Chondrocyte (in vitro differentiated cells): ENCODE measurements at places on chromosomes 12 and 14. TPM values are rescaled to one million over a fixed set of nuclear protein-coding genes. Genes with fewer than 3 reads are reported as not detected.

Gene C12orf56
- 0.10 to 0.38 TPM in 2 of 3 replicates, not detected in the other for total RNA-seq

- H3K4me1 ChIP-seq = no peaks in the 10 kb centered on the region
- H3K27me3 ChIP-seq = no peaks in the 10 kb centered on the region
- H3K36me3 ChIP-seq = no peaks in the 10 kb centered on the region
- H3K27ac ChIP-seq = no peak overlapping the region
- DNase-seq = no peak
Observed at GRCh38 chr14:25944020-25944419, 653.8 kb downstream of the NOVA1 start.

Gene SLC38A4
- 10.0 to 19.7 TPM (median 11.3 TPM) in 3 replicates for total RNA-seq

Gene GZMH
- total RNA-seq = not detected in 3 replicates

Gene PIWIL1
- not detected in 3 replicates for total RNA-seq

GRCh38 chr14:44657203-44657602 lies 150.1 kb upstream of the FSCB start:
- no peak for DNase-seq
- H3K27ac ChIP-seq = no peak overlapping the region
- peaks cover 2% of the 10 kb centered on the region for H3K27me3 ChIP-seq
- H3K36me3 ChIP-seq = no peaks in the 10 kb centered on the region
- H3K4me1 ChIP-seq = no peaks in the 10 kb centered on the region

Gene LRRIQ1
- total RNA-seq = 0.10 TPM in 1 of 3 replicates, not detected in the others

DNA sequence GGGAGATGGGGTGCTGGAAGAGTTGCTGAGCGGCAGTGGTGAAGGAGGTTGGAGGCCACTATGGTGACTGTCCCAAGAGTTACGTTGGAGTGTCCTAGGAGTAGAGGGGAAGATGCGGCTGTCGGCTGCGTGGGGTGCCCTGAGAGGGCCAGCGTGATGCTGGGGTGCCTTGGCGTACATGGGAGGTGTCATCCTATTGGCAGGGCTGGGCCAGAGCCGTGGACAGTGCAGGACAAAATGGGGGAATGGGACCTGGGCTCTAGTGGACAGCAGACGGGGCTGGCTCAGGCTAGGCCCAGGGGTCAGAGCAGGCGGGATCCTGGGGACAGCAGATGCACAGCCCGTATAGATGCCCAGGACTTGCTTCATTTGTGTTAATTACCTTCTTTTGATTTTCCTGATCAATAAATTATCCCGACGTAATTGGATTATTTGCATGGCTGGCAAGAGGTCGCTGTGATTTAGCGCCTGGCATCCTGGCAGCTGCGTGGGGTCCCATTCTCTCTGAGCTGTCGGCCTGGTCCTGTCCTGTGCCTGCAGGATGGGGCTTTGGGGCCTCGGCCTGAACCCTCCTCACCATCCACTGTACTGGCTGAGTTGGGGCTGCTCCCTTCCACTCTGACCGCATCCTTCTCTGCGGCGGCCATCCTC lies 203.9 kb upstream of the C14orf180 start:
- no peak overlapping the region for H3K4me3 ChIP-seq
- H3K27me3 ChIP-seq = peaks cover 31% of the 10 kb centered on the region
- H3K27ac ChIP-seq = no peak overlapping the region
- H3K36me3 ChIP-seq = peaks cover 1% of the 10 kb centered on the region
- no peaks in the 10 kb centered on the region for H3K4me1 ChIP-seq

GRCh38 chr12:12247584-12247983 lies 19.3 kb downstream of the LRP6 start:
- H3K4me3 ChIP-seq = no peak overlapping the region
- peaks cover 4% of the 10 kb centered on the region for H3K36me3 ChIP-seq
- no peak for DNase-seq
- H3K27me3 ChIP-seq = no peaks in the 10 kb centered on the region
- H3K4me1 ChIP-seq = peaks cover 22% of the 10 kb centered on the region
- no peak overlapping the region for H3K27ac ChIP-seq
